ENCODE measurements at places on chromosomes 3 and 15.
A peak's percentile ranks its signal among the peaks of the same experiment; 100 is the strongest.

GRCh38 chr3:8206971-8207617 lies 294.5 kb upstream of the LMCD1 start:
- no peak for DNase-seq

GRCh38 chr3:46938118-46938517 lies 38.4 kb downstream of the CCDC12 start:
- no peak for DNase-seq

DNA sequence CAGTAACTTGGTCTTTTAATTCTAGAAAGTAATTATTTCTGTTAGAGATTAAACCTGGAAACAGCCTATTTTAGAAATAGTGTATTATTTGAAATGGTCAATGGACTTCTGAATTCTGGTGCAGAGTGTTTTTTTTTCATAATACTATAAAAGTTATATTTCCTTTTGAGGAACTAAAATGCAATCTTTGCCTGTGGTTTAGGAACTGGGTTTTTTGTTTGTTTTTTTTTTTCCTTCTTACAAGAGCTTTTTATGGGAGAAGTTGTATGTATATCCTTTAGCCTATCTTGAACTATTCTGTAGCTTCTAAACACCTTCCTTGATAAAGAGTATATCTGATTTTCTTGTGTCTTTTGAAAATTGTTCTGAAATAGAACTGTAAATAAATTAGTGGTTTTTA lies 88.3 kb downstream of the ARIH1 start:
- no peak for DNase-seq

- no peak for DNase-seq
Observed at GRCh38 chr3:124491098-124491497, 239.2 kb upstream of the UMPS start.

DNA sequence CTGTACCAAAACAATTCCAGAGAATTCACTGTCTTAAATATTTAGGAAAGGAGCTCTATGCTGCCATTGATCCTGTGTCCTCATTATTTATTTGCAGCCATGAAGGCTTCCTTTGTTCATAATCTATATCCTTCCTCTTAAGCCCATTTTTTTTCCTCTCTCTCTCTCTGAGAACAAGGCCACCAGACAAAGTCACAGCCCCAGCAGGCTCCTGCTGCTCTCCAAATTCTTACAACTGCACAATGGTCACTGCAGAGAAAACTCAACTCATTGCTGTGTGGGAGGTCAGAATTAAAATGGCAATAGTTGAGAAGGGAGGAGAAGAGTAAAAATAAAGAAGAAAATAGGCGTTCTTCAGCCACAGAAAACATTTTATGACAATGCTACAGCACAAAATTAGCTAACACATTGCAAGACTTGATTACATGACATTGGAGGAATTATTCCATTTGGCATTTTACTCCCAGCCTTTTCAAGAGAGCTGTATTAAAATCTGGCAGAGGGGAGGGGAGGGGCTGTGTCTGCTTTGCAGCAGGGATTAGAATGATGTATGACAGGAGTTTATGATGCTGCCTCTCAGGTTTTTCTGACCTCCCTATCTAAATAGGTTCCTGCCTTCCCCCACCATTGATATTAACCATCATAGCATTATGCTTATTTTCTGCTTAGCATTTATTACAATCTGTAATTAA lies 399.7 kb upstream of the THBS1 start:
- DNase-seq: no peak

GRCh38 chr3:157113832-157114505 lies 46.0 kb downstream of the CCNL1 start:
- no peak for DNase-seq

DNA sequence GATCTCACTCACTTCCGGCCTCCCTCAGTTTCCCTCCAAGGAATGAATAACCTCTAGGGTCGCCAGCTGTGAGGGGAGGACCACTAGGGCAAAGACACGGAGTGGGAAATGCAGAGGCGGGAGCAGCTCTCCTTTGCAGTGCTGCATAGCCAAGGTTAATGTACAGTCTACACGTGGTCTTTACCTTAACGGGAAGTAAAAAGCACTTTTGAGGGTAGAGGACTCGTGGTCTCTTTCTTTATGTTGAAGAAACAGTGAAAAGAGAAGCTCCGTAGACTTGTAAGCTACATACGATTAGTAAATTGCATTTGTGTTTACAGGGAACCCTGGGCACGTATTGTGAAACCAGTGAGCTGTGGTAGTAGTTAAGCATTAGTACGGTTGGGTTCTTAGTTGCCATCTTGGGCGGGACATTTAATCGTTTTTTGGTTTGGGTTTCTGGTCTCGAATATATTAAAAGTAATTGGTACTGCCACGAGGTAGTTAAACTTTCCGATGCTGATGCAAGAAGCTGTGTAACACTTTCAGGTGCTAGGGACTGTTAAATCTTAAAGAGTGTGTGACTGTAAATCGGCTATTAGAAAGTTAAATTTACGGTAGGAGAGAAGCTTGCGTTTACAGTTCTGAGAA lies 828 bp downstream of the U2SURP start:
- DNase-seq: no peak

DNA sequence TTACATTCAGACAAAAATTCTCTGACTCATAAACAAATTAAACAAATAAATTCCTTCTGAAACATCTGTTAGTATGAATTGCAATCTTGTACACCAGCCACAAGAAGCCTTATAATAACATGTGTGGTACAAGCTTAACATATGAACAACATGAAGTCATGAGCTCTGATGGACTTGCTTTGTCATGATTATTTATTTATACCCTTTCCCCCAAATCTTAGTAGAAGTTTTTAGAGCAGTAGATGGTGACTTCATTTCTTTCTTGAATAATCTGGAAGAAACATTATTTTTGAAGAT lies 633.4 kb downstream of the EPHA3 start:
- DNase-seq: no peak

DNA sequence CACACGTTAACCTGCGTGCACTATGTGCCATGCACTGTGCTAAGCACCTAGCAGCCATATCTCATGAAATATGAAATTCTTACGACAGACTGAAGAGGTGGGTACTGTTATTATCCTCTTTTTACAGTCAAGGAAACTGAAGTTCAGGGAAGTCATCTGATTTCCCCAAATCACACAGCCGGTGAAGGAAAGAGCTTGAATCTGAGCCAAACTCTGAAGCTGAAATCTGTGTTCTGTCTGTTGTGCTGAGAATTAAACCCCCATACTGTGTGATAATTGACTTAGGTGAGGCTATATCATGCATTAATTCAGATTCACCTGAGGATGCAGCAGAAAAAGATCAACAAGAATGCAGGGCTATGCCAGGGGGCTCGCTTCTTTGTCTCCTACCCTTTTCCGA lies 475 bp downstream of the FAM107A start:
- no peak for DNase-seq

- DNase-seq: no peak
Observed at GRCh38 chr3:41216422-41216821, 17.1 kb downstream of the CTNNB1 start.

DNA sequence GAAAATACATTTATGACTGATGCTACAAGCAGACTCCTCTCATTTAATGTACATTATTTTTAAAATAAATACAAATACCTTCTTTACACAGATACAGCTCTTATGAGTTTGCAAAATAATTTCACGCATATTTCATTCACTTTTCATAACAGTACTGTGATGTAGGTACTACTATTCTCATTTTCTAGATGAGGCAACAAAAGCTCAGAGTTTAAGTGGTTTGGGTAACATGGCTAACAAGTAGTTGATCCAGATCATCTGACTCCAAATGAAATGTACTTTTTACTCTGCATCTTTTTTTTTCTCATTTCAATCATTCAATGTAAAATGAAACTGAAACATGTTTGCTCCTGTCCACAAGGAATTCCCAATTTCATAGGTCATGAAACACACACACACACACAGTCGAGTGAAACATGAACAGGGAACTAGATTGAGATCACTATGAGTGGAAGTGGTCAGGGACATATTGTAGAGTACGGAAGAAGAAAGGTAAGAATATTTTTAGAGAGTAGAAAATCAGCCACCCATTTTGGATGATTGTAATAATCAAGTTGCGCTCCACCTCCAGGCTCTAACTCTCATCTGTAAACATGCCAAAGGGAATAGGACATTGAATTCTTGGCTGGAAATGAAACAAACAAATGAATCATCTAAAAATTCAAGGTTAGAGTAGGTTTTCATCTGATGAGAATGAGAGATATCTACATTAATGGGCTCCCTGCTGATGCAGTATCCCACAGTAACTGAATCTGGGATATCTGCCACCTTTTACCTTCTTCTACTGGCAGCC lies 92.4 kb downstream of the CLDN1 start:
- DNase-seq: no peak

DNA sequence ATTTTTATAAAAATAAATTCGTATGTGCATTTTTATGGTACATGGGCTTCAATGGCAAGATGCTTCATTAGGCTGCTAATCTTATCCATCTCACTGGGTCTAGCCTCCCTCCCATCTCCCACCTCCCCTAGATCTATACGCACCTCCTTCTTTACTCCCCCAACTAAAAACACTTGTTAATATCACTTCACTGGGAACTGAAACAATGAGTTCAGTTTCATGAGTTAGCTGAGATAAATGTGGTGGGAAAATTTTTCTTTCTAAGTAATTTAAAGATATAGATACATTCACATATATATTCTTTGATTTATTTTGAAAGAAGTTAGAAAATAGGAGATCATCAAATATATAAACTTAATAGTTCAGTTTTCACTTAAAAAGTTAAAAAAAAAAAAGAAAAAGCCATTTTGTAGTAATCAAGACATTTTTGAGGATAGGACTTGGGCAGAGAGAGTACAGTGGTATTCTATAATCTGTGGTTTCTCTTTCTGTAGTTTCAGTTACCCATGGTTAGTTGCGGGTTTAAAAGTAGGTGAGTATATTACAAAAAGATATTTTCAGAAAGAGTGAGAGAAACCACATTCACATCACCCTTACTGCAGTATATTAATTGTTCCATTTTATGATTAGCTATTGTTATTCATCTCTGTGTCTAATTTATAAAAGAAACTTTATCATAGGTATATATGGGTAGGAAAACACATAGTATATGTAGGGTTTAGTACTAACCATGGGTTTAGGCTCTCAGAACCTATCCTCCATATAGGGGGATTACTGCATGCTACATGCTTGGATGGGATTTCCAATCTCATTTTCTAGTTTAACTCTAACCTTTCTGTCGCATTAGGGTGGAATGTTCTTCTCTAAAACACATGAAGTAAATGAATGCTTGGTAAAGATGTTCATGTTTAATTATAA lies 316.0 kb upstream of the CBLB start:
- DNase-seq: no peak

GRCh38 chr15:63793046-63793483 lies 40.7 kb downstream of the HERC1 start:
- no peak for DNase-seq

- no peak for DNase-seq
Observed at GRCh38 chr15:50247819-50248655, 17.5 kb downstream of the HDC start.

DNA sequence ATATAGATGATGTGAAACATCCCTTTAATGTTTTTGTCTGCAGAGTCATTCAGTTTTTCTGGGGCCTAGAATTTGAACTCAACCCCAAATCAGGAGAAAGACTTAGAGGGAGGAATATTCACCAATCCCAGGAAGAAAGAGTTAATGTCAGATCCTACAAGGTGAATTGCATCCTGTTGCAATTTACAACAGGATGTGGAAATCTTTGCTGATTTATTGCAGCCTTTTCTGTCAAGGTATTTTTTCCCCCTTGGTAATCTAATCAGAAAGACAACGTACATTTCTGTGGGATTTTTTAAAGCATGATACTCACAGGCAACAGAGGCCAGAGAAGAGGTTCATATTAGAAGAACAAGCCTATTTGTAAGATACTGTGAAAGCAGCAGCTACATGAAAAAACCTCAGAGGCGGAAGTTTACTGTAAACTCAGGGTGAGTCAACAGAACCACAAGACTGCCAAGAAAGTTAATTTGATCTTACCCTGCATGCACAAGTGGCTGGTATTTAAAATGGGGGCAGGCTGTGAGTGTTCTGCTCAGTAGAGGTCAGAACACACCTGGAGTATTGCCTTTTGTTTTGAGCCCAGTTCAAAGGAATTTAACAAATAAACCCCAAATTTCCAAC lies 531.9 kb downstream of the AGBL1 start:
- DNase-seq: no peak

DNA sequence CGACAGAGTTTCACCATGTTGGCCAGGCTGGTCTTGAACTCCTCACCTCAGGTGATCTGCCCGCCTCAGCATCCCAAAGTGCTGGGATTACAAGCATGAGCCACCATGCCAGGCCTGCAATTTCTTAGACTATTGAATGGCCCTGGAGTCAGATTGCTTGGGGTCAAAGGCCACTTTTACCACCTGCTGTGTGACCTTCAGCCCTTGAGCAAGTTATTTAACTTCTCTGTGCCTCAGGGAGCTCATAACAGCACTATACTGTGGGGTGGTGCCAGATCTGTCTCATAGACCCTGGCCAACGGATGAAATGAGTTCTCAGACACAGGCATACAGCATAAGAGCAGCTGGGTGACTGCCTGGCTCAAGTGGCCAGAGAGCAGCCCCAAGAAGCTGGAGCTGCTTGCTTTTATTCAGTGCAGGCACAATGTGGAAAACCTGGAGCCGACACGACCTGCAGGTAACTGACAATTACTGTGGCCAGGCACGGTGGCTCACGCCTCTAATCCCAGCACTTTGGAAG lies 44.9 kb upstream of the FURIN start:
- no peak for DNase-seq

GRCh38 chr15:63396152-63396928 lies 14.7 kb upstream of the CA12 start:
- no peak for DNase-seq

- peak; percentile 76 for DNase-seq
Observed at GRCh38 chr3:72245183-72245811, 460.3 kb upstream of the PROK2 start.

DNA sequence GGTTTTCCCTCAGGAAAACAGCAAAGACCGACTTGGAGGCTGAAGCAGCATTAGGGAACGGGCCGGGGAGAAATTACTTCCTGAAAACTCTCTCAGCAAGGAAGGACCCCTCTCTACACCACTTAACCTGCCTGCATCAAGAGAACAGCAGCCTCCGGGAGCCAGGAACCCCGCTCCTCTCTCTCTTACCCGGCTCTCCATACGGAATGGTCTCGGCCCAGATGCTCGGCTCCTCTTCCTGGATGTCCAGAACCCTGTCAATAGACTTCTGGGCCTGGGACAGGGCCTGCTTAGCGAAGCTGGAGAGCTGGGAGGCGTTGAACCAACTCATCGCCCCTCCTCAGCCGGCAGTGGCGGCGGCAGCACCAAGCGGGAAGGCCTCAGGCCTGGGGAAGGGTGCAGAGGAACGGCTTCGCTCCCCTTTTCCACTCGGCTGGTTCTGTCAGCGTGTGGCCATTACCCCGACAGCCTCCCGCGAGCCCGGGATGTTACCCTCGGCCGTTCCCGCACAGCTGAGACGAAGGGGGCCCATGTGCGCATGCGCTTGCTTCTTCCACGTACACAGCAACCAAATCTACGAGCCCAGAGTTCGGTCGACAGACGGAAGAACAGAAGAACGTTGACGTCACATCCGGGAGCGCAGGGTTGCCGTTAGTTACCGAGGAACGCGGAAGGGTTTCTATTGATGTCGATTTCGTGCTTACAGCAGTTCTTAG lies at the start of gene TMF1:
TSS of gene TMF1 (minus strand) at position 578 of the 716 bp plus-strand sequence. CDS start at position 331, 247 bp downstream.
- peak; percentile 98 for DNase-seq

- DNase-seq: no peak
Observed at GRCh38 chr3:186022931-186023330, 85.1 kb upstream of the TRA2B start.

GRCh38 chr3:64909757-64910467 lies 222.1 kb upstream of the ADAMTS9 start:
- DNase-seq: no peak

All from right forelimb (tissue), 1 donor.